ENCODE measurements at places on chromosomes 16 and 17.

GRCh38 chr17:4119299-4119698 lies 23.5 kb downstream of the ZZEF1 start:
- no peak for DNase-seq

DNA sequence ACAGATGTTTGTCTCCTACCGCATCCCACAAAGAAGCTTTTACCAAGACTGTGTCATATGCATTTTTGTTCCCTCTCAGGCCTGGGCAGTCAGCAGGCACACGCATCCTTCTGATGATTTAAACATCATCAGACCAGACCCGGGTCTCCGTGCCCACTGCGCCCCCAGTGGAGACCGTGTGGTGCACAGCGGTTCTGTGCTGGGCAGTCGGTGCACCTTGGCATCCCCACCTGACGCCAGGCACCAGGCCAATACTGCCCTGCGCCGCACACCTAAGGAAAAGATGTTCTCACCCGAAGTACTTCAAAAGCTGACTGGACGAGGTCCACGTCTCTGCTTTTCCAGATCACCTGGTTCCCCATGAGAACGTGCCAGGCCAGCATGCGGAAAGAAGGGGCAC lies 10.6 kb upstream of the PLD6 start:
- DNase-seq = no peak

DNA sequence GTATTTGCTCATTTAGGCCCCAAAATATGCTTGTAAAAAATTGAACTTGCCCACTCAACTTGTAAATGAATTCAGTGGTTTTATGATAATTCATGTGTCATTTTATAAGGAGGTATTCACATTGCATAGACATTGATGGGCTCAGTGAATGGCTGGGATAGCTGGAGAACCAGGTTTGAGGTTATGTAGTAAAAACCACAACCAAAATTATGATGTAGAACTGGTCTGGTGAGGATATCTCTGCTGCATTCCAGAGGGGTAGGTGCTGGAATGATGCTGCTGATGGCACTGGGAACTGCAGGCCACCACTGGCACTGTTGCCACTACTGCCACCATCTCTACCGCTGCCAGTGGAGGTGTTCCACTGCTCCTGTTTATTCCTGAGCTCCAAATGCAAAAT lies 21.5 kb upstream of the RABEP1 start:
- no peak for DNase-seq

DNA sequence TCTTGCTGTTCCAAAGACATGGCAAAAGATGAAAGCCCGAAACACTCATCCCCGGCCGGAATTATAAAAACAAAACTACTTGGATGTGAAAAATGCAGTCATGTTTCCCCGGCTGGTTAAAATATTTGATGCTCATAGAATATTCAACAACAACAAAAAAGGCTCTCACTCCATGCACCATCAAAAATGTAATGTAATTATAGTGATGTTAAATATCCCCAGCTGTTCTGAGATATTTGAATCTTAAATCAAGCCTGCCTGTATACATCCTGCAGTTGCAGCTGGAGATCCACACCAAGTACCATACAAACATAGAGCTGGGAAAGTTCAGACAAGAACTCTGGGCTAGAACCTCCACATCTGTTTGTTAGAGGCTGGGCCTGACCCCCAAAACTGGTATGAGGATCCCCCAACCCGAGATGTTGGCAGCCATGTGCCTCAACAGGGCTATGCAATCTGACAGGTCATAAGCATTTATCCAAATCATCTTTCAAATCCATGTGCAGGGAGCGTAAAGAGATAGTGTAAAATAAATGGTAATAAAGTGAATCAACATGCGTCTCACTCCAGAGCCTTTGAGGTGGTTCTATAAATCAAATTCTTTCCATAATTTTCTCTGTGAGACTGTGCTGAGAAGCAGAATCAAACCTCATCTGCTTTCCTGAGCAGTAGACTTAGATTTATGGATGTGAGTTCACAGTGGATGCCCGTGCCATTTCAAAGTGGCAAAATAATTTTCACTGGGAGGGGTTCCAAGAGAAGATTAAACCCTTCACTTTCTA lies 12.7 kb downstream of the ASIC2 start:
- no peak for DNase-seq

DNA sequence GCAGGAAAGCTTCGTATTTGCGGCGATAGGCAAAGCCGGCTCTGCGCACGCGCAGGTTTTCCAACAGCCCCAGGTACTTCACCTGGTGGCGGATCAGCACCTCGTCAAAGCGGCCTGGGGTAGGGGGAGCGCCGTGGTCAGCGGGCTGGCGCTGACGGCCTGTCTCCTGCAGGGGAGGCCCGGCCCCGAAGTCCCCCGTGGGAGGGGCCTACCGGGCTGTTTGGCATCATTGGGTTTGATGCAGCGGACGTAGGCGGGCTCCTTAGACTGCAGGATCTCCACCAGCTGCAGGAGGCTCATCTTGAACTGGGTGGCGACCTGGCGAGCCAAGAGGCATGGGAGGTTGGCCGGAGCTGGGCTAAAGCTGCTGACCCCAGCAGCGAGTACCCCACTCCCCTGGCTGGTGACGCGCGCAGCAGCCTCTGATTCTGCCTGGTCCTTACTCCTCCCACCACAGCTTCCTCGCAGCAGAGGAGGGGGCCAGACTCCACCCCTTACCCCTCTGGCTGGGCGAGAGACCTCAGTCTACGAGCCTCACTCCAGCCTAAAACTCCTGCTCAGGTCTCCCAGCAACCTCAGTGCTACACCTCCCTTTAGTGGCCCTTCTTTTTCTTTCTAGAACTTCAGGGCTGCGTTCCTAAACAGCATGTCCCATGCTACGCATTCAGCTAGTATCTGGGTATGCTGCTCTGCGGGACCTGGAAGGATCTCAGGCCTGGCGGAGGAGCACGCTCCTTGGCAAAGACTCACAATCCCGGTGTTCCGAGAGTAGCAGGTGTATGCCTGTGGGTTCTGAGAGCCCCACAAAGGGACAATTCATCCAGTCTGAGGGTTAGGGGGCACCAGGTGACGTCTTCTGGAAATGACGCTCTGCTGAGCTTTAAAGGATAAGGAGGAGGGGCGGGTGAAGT lies 16.1 kb upstream of the CRK start:
- DNase-seq = no peak

- peak; percentile 6 for DNase-seq
Observed at GRCh38 chr16:50302472-50303005, 36.2 kb downstream of the ADCY7 start.

Measured in gastrocnemius medialis (tissue), 4 donors.